NCI-H1417 treated with DMSO at 0.1 percent for 48 hours (cell line): ENCODE measurements at places on chromosomes 13 and 19.

- DNase-seq: peak; percentile 30
Measured at GRCh38 chr13:103238441-103238840, 172.2 kb upstream of the SLC10A2 start.

GRCh38 chr19:54133957-54134590 lies 3.5 kb upstream of the CNOT3 start:
- no peak for DNase-seq

DNA sequence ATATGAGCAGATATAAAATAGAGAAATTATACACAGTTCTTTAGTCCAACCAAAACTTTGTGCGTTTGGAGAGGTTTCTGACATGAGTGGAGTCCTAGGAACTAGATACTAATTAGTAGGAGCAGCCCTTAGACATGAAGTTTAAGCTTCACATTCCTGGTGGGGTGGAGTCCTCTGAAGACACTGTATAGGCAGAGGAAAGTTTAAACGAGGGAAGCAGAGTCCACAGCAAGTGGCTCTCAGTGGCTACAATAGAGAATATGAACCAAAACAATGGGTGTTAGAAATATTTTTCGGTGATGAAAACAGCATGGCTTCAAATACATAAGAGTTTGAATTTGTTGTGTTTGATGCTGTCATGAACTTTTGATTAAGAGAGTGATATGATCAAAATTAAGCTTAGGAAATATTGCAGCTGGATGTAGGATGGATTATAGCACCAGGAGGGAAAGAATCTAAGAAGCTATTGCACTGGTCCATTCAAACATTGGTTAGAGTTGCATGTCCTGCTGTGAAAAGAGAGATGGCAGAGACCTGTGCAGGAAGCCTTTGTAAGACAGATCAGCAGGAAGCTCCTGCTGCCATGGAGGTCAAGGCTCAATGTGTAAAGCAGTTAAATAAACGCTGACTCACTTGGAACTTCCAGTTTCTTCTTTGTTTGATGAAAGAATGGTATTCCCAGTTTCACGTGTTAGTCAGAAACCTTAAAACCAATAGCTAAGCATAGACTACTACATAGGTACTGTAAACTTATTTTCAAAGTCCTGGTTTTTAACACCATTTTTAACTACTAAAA lies 175.2 kb downstream of the TDRD3 start:
- no peak for DNase-seq

DNA sequence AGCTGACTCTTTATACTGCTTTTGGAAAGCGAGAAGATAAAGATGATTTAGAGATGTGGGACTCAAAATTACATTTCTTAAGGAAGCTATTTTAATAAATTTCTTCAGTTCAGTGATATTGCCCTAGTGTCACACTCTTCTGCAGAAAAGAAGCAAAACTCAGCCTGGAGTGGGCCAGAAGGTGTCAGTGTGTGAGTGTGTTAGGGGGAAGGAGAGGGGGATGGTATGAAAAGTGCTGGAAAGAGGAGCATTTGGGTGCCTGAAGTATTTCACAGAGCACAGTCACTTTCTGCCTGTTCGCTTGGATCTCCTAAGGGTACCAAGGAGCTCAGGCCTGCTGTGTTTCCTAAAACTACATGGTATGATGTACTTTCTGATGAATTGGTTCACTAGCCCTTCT lies 84.5 kb upstream of the FRY start:
- no peak for DNase-seq

- no peak for DNase-seq
Measured at GRCh38 chr19:1058112-1058511, 8.9 kb upstream of the ARHGAP45 start.

- DNase-seq: no peak
Measured at GRCh38 chr13:82800391-82800790, 1081.9 kb downstream of the SLITRK1 start.

- DNase-seq: no peak
Measured at GRCh38 chr19:3618144-3618810, 8.3 kb downstream of the CACTIN start.

- DNase-seq: no peak
Measured at GRCh38 chr13:29810898-29811297, 39.5 kb downstream of the UBL3 start.

- DNase-seq: no peak
Measured at GRCh38 chr19:56297010-56297409, 17.6 kb downstream of the ZSCAN5A start.

DNA sequence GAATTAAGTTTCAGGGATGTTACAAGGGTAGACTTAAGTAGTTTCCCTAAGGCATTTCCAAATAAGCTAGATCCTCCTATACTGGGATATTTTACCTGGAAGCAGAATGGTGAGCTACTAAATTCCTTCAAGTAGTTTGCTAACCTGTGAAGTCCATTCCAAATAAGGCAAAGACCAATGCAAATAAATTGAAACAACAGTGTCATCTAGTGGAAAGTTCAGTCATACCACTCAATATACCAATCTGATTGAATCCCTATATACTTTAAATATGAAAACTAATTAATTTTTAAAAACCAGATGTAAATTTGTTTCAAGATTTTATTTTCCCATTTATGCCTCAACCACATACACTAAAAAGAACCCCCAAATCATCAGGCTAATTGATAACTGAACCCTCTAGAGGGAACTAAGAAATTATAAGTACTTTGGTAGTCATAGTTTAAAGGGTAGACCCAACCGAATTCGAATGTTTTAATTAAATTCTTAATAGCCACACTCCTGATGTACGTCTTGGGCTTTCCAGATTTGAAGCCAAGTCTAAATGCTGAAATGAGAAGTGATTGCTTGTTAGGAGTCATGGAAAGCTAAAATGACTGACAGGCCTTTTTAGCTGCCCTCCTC lies 223.7 kb downstream of the TBC1D4 start:
- peak; percentile 26 for DNase-seq

- DNase-seq: no peak
Measured at GRCh38 chr19:41882568-41883462, at the start of gene ARHGEF1. TSS of gene ARHGEF1 (plus strand) at chr19:41883184. CDS start at chr19:41888083, 4,899 bp downstream.
